NCI-H524 treated with DMSO at 0.1 percent for 48 hours (cell line): ENCODE measurements at places on chromosomes 1 and 21.

DNA sequence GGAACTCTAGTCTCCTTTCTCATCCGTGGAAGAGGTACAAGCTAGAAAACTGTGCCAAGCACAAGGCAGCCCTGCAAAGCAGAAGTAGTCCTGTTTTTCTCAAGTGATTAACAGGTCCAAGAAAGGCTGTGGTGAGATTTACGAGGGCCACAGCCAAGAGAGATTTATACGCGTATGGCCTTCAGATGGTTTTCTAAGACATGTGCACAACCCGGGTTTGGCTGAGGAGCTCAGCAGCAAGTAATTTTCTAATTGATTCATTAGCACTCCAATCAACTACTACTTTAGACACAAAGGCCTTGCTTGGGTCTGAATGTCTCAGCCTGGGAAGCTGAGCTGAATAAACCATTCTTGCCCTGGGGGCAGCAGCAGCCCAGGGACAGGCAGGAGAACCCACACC is 55.8 kb downstream of the SSBP3 start:
- DNase-seq: no peak

- DNase-seq: no peak
Measured at GRCh38 chr1:203299169-203299568, 6.2 kb upstream of the BTG2 start.

GRCh38 chr1:59948990-59949389 is 22.4 kb upstream of the CYP2J2 start:
- DNase-seq: no peak

DNA sequence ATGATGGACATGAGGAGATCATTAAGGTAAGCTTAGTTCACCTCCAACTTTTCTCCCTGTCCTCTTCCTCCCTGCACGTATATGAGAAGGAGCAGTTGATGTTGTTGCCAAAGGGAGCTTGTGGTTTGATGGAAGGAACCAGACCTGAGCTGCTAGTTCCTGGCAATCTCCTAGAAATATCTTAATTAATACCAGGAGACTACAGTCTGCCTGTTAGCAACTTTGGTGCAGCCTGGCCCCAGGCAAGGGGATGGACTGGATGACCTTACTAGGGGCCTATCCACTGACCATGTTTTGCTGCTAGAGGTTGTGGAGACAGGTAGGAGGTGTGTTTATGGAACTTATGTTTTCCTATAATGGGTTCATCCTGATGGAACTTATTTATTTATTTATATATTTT is 22.6 kb downstream of the TUFT1 start:
- no peak for DNase-seq

- no peak for DNase-seq
Measured at GRCh38 chr1:55055084-55055882, 15.9 kb downstream of the PCSK9 start.

DNA sequence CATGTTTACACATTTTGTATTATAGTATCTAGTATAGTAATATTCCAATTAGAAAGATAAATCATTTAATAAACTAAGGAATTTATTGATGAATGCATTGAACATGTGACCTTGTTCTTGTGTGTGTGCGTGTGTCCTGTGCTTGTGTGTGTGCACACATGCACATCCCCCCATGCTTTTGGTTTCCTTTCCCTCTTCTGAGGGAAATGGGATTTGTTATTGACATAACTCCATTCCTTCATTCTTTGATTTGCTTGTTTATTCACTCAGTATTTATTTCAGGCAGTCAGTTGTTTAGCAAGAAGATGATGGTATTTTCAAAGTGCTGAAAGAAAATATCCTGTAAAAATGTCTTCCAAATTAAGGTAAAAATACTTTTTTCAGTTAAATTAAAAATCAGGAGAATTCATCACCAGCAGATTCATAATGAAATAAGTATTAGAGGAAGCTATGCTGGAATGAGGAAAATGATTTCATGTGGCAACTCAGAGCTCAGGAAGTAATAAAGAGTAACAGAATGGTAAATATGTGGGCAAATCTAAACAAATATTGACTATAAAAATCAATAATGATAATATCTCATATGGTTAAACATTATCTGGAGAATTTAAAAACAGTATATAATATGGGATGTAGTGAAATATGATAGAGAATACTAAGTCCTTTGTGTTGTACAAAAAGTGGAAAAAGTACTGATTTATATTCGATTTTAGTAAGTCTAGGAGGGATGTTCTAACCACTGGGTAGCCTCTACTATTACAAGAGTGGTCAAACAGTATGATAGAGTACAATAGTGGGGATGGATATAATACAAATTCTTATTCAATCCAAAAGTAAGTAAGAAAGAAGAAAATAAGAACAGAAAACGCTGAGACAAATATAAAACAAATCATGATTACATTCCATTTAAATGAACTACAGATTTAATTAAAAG is 35.2 kb upstream of the SIPA1L2 start:
- no peak for DNase-seq

DNA sequence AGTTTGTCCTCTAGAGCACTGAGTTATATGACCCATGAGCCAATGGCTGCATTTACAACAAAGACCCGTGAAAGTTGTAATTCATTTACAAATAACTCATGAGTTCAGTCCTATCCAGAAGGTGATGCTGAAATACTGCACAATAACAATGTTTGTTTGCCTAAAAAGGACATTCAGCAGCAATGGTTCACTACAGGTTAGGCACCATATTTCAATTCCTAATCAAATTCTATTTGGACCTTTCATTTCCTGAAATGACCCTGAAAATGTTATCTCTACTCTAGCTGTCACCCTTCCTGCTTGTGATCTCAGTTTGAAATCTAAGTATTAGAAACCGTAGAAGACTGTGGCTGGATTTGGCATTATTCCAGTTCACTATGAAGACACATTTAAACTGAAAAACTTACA is 191.2 kb upstream of the SAMSN1 start:
- no peak for DNase-seq

GRCh38 chr21:37341254-37341960 is 25.2 kb upstream of the DYRK1A start:
- no peak for DNase-seq

GRCh38 chr21:37683396-37684114 is 232.7 kb downstream of the KCNJ6 start:
- no peak for DNase-seq

- DNase-seq: no peak
Measured at GRCh38 chr1:233183226-233184020, 112.1 kb downstream of the PCNX2 start.

DNA sequence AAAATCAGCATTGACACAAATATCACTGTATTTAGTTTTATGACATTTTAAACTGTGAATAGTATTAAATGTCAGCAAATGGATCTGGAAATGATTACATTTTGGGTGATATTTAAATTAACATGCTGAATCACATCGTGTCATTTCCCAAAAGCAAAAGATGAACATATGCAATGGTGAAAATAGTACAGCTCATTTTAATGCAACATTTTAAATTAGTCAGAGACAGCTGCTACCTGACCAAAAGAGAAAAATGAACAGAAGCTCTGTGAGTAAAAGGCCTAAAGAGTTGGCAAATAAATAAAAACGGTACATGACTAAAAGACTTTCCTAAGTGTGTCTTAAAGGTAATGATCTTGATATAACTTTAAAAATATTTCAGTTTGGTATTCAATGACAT is 86.0 kb upstream of the GNG4 start:
- no peak for DNase-seq

GRCh38 chr1:232557502-232558191 is 72.3 kb downstream of the SIPA1L2 start:
- DNase-seq: no peak

- DNase-seq: no peak
Measured at GRCh38 chr21:29306920-29307319, 8.2 kb downstream of the BACH1 start.

- no peak for DNase-seq
Measured at GRCh38 chr1:2962061-2962460, 59.2 kb upstream of the ACTRT2 start.

DNA sequence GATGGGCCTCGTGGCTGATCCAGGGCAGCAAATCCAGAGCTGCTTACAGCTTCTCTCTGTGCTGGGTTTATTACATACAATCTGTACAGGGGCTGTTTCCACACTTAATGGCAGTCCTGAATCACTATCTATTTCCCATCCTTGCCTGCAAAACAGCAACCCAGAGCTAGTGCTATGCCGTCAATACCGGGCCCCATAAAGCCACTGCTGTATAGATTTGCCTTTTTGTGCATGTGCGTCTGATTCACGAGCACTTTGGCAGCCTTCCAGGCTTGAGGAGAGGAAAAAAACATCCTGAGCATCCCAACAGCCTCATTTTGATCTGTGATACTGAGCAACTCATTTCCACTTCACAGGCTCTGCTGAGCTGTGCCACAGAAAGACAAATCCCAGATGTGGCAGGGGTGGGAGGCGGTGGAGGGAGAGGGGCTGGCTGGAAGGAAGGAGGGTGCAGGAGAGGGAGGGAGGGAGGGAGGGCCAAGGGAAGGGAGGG is 65.2 kb upstream of the TARBP1 start:
- no peak for DNase-seq

DNA sequence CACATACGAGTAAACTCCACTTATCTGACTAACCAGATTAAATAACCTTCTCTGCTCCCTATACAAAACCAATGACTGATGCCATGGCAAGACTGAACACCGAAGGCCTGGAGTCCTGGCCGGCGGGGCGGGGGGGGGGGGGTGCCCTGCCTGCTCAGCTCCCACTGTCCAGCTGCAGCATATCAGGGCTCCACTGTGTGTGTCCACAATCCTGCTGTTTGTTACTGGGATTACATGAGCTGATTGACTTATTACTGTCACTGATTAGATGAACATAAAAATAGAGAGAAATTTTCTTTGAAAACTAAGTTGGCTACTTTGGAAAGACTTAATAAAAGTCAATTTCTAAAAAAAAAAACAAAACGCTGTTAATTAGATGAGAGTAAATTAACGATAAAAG is 24.9 kb downstream of the TMEM63A start:
- no peak for DNase-seq

- DNase-seq: no peak
Measured at GRCh38 chr1:89025928-89026327, 3.3 kb upstream of the GBP3 start.

GRCh38 chr1:224430511-224431113 is 4.0 kb downstream of the WDR26 start:
- DNase-seq: no peak

- no peak for DNase-seq
Measured at GRCh38 chr1:39391691-39392679, 99.5 kb upstream of the BMP8A start.

- no peak for DNase-seq
Measured at GRCh38 chr1:109371341-109371739, 26.4 kb downstream of the SORT1 start.

DNA sequence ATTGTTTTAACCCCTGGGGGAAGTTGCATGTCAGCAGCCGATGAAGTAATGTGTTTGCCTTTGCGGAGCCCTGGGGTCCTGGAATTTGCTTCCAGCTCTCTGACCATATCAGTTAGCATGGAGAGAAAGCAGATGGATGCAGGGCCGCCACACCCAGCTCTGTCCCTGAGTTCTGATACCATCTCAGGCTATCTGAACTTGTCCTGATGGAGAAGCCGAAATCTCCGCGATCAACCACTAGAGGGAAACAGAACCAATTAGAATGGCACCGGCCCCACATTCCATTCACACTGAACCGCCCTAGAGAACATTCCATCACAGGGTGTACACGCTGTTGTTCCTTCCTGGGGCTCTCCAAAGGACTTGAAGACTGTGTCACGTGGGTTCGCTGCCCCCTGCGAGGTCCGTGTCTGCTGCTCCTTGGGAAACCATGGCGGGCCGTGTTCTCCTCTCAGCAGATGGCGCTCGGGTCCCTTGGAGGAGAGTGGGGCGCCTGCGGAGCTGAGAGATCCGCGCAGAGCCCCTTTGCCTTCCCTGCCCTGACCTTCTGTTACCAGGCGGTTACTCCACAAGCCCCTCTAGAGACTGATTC is 75.4 kb downstream of the ABCA4 start:
- peak; percentile 48 for DNase-seq

- DNase-seq: no peak
Measured at GRCh38 chr1:3483801-3484444, 29.5 kb downstream of the ARHGEF16 start.

- DNase-seq: no peak
Measured at GRCh38 chr1:47651311-47652089, 213.7 kb downstream of the FOXD2 start.
